ENCODE measurements at places on chromosomes 5 and 9.

DNA sequence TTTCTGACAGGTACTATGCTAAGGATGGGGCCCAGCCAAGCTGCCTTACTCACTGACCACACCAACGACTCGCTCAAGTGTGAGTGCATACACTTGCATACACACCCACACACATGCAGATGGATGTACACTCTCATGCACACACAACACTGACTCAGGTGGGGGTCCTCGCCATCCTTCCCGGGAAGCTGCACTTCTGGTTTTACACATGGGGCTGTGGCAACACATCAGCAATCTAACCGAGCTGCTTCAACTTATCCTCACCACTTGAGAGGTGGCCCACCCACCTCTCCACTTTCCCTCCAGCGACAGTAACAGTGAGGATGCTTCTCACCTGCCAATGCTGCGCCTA, 67.2 kb upstream of the SLC25A51 start:
- no peak for DNase-seq

DNA sequence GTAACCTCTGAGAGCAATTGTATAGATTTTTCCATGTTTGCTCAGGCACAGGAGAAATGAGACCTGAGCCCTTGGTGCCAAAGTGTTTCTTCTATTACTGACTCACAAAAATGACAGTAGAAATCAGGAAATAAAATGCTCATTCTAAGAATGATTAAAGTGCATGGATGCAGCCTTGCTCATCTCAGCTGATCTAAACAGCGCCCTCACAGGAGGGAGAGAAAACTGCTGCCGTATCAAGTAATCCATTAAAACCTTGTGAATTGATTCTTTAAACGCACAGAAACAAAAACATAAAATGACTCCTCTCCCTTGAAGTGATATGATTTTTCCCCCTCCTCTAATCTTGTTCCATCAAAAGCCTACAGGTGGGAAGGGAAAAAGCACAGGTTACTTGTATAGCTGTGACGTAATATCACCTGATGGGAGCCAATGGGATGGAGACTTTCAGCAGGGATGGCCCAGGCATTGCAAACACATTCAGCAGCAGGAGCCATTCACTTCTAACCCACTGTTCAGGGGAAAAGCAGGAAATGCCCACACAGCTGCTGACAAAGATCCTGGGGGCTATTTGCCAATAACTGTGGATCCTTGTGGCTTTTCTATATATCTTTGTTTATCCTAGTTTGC, 76.7 kb downstream of the PLCXD3 start:
- DNase-seq: no peak

GRCh38 chr9:81070689-81071088, 618.7 kb downstream of the TLE1 start:
- DNase-seq: no peak

- DNase-seq: no peak
Observed at GRCh38 chr5:10456583-10457420, 15.1 kb downstream of the ROPN1L start.

DNA sequence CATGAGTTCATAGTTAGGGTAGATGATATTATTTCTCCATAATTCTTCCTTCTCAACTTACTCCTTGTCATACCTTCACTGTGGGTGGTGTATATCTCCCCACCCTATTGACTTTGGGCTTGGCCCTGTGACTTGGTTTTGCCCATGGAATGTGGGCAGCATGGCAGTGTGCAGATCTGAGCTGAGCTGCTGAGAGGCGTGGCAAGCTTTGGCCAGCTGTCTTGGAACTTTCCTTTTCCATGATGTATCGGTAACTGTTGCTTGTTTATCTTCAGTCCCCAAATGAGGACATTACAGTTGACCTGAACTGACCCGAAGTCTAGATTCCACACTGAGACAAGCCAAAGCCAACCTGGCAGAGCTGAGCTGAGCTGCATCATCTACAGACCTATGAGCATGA, 70.4 kb downstream of the RALGPS1 start:
- DNase-seq: peak; percentile 8

DNA sequence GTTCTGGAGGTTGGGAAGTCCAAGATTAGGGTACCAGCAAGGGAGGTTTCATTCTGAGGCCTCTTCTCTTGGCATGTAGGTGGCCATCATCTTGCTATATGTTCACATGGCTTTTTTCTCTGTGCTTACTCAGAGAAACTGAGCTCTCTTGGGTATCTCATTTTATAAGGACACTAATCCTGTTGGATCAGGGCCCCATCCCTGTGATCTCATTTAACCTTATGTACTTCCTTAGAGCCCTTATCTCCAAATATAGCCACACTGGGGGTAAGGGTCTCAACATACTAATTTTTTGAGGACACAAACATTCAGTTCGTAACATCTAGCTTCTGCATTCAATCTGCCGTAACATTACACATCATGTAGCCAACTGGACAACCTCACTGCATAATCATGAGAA, 6.6 kb downstream of the DHX29 start:
- DNase-seq: no peak

GRCh38 chr5:59988396-59988795, 94.9 kb upstream of the PDE4D start:
- no peak for DNase-seq

GRCh38 chr9:129182625-129183494, 4.8 kb upstream of the IER5L start:
- DNase-seq: no peak

DNA sequence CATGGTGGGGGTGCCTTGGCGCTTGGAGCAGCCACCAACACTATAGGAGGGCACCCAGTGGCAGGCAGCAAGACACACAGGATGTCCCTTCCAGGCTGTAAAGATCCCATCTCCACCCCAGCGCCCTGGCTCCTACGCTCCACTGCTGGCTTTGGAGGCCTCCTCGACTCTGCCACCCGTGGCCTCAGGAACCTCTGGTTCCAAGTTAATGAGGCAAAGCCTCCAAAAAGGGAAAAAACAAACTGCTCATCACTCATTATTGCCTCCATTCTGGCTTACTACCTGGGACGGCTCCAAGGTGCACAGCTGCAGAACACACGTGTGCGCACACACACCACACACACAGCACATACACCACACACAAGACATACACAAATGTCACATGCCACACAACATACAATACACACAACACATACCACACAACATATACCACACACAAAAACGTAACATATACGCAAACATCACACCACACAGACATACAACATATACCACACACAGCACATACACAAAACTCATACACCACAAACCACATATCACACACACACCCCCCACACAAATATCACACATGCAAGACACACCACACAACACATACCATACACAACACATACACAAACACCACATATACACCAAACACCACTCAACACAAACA, 45.3 kb downstream of the ROR2 start:
- no peak for DNase-seq

DNA sequence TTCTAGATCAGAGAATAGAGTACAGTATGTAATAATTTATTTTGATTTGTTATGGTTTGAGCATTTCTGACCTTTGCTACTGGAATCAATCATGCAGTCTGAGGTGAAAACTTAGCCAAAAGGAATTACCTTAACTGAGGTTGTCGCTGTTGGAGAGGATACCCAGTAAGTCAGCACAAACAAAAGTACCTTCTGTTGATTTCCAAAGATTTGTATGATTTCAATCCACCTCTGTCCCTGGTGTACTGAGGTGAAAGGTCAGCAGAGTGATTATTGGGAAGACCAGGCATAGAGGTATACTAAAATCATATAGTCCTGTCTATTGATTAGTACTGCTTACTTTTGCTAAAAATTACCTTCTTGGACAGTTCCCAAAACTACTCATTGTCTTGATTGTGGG, 32.8 kb downstream of the RUSC2 start:
- DNase-seq: no peak

GRCh38 chr5:96342581-96342980, 90.5 kb downstream of the PCSK1 start:
- no peak for DNase-seq

- DNase-seq: no peak
Observed at GRCh38 chr9:120210274-120210673, 369.7 kb downstream of the CDK5RAP2 start.

DNA sequence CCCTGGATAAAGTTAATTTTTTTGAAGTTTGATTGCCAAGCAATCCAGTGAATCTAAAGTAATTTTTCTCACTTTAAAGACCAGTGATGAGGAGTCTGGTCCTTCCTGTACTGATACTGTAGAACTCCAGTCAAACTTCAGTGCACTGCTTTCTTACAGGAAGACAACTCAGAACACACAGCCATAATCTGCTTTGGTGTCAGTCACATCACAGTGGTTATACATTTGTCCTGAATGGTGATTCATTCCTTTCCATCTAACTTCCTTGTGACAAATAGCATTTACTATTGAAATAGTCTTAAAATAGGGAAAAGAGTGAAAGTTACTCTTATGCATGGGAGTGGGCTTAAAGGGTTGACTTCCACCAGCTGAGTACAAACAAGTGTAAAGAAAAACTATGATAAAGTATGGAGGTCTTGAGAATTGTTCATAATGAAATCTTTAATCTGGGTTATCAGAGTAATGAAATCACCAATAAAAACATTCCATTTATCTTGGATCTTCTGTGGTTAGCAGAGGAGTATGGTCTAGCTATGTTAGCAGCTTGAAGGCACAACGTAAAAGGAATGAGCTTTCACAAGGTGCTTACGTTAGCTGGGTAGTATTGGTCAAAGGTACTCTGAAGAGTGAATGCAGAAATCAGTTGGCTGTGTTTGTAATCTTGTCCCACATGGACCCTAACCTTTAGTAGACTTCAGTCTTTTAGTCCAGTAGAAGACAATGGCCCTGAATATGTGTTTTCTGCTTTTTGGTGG, 41.5 kb downstream of the DCP2 start:
- DNase-seq: no peak

DNA sequence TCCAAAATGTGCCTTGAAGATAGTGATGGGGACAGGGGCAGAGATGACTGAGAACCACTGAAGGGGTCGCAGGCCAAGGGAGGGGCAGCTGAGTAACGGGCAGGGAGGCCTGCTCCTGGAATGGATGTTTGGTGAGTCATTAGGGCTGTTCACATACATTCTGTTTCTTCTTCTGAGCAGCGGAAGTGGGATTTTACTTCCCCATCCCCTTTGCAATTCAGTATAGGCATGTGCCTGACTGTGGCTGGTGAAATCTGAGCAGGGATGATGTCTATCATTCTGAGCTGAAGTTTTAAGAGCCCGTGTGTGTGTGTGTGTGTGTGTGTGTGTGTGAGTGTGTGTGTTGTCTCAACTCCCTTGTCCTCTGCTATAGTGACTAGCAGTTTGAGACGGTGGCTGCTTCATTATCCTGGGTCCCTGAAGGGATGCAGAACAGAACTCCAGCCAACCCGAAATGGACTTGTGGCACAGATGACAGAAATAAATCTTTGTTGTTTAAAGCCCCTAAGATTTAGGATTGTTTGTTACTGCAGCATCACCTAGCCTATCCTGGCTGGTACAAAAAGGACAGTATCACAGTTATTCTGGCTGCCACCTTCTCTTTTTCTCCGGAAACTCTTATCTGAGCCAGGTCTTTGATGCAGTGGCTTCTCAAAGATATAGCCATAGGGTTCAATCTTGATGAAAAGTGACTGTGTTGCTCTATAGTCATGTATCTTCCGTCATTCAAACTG, 29.2 kb upstream of the TGFBI start:
- DNase-seq: no peak

DNA sequence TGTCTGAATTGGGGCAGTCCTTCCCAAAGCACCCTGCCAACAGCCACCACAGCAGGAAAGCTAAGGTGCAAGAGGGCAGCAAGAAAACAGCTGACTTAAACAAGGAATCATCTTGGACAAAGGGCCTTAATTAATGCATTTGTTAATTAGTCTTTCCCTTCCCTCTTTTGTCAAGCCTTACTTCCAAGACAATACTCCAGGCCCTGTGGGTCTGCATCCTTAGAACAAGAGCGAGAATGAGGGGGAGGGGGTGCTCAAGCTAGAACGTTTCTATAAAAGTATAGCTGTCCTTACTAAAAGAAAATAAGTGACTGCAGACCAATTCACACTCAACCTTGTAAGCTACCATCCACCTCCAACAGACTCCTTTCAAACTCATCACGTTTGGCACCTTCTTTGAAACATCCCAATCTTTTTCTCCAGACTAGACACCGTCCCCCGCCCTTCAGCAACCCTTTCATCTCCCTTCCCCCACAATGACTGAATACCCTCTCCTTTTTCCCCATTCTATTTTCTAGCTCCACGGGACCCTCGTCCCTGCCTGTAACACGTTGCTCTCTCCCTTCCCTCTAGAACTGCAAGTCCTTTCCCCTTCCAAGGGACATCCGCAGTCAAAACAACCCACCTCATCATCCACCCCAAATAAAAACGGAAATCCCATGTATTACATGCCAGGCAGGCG, 85.7 kb upstream of the RNF38 start:
- DNase-seq: no peak

GRCh38 chr9:121684381-121685145, 33.1 kb downstream of the DAB2IP start:
- no peak for DNase-seq

DNA sequence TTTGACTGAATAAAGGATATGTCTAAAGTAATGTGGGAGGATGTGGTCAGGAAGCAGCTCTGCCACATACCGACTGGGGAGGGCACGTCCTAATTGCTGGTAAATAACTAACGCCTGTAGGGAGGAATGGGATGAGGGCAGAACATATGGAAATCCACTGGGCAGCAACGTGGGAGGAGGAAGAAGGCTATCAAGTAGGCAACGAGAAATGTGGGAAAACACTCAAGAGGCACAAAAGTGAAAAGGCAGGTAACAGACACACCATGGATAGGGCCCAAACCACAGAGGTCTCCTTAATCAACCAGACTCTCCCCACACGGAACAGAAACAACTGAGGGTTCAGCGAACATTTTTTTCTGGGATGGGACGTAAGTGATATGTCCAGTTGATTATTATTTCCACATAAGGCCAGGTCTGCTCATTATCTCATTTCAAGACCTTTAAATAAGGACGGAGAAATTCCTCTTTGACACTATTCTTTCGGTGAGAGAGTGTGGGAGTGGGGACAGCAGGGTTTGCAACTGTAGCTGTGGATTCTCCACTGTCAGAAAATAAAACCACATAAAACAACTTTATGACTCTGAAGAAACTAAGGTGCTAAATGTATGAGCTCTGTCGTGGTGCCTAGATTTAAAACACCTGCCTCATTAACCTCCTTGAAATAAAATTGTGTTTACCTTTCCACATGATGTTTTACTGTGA, 17.0 kb downstream of the IARS1 start:
- DNase-seq: no peak

DNA sequence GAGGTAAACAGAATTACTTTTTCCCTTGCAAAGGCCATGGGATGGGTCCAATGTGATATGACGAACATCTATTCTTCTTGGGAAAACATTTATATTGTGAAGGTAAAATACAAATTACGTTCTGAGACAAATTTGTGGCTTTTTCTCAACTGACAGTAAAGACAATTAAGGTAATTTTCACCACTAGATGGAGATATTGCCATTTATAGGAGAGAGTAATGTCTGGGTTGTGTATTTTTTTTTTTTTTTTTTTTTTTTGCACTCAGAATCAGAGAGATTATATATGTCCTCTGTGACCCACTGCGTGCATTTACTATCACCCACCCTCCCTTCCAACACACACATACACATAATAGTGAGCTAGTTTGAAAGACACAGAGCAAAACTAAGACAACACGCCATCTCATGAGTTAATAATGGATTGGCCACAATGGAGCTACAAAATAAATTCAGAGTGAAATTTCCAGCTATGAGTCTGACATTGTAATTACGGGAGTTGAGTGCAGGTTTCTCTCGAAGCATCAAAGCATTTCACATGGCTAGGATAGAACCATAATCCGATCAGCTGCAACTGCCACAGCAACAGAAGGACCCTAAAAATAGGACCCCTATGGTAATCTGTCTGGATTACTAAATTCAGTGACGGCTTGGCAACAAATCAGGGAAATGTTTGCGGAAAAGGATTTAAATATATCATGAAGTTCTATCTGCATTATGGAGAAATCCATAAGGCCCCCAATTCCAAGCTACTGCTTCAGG, 49.2 kb downstream of the ANXA1 start:
- no peak for DNase-seq

GRCh38 chr9:126698756-126699155, 85.0 kb downstream of the LMX1B start:
- no peak for DNase-seq

Data from DMS 273 treated with DMSO at 0.1 percent for 48 hours (cell line).